ENCODE measurements at places on chromosomes 7 and 10.

DNA sequence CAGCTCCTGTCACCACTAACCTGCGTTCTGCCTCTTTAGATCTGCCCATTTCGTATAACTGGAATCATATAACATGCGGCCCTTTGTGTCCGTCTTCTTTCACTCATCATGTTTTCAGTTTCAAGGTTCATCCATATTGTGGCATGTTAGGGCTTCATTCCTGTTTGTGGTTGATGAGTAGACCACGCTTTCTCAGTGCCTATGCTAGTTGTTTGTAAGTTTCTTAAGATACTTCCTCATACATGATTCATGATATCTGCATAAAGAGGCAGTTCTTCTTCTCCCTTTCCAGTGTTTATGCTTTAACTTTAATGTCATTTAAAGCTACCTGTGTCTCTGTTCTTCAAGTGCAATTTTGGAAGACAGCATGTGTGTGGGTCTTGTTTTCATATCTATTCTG lies 79.5 kb upstream of the FAM20C start:
- DNase-seq, result no peak

- DNase-seq, result peak; percentile 9
These were observed 1.5 kb downstream of the C1QL3 start for GRCh38 chr10:16519908-16520861.

DNA sequence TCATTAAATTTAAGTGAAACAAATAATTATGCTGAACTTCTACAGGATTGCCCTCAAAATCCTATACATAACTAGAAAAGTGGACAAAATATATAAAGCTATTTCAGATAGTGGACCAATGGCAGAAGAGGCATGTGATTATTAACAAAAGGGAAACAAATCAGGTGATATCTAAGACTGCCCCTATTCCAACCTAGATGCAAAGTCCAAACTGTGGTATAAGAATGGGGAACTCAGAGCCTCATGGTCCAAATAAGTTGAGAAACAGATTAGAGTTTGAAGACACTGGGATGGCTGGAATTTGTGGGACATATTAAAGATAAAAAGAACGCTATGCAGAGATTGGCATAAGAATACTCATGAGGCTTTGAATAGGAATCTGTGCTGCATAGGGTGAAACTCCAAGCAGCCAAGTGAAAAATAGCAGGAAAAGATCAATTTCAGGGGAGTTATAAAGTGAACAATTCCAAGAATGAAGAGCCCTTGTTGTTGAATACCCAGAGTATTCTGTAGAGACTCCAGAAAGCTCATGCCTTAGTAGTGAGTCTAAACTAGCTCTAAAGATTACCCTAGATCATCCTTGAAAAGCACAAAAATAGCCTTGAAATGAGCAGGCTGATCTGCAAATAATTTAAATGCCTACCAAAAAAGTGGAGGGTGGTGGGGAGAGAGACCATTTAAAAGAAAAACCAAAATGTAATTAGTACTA lies 152.4 kb downstream of the IMMP2L start:
- no peak for DNase-seq

DNA sequence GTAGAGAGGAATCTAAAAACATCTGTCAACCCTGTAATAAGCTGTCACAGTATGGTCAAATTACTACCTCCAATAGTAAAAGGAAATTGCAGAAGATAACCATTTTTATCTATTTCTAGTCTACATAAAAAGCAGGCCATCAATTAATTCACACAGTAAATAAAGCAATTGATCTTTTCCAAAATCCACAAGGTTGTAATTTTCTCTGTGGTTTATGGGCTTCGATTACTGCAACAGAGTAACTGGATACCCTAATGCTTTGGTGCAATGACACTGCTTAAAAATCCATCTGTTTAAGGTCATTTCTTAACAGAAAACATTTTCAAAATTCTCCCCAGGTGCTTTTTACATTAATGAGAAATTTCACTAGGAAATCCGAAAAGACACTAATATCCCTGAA lies 23.9 kb downstream of the ESYT2 start:
- DNase-seq, result no peak

GRCh38 chr10:86267286-86268195 lies 99.1 kb downstream of the GRID1 start:
- DNase-seq, result no peak

GRCh38 chr7:11447106-11447505 lies 384.9 kb downstream of the THSD7A start:
- DNase-seq, result no peak

GRCh38 chr7:130201796-130202195 lies 3.4 kb downstream of the TMEM209 start:
- no peak for DNase-seq

- DNase-seq, result no peak
These were observed 9.0 kb downstream of the SORCS3 start for GRCh38 chr10:104650072-104650471.

DNA sequence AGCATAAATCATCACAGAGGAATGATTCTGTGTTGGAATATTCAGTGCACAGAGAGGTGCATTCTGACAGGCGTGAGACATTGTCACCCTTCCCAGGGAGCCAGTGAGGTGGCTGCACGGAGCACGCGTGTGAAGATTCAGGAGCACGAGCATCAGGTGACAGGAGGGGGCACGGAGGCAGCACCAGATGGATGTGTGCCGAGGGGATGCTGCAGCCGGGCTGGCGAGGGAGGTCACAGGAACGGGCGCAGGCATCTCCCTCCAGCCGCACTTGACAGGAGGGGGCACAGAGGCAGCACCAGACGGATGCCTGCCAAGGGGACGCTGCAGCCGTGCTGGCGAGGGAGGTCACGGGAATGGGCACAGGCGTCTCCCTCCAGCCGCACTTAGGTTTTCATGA lies 66.5 kb downstream of the DIP2C start:
- DNase-seq, result no peak

- DNase-seq, result no peak
These were observed 1.1 kb downstream of the NKX1-2 start for GRCh38 chr10:124448696-124449169.

DNA sequence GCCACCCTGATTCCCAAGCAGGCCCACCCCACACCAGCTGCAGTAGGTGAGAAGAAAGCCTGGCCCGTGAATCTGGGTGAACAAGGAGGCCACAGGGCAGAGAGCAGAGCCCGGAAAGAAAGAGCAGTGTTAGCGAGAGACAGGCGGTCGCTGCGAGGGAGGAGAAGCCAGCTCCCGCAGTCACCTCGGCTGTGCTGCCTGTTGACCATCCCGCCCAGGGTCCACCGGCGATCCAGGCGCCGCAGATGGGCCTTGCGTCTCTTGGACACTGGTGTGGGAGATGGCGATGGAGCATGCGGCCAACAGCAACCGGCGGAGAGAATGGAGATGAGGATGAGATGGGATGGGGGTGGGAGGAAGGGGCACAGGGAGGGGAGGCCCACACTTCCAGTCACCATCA lies 128.8 kb downstream of the NEURL1 start:
- DNase-seq, result no peak

- no peak for DNase-seq
These were observed 27.4 kb upstream of the GDI2 start for GRCh38 chr10:5840314-5841307.

- DNase-seq, result no peak
These were observed 75.5 kb upstream of the RELN start for GRCh38 chr7:104064969-104065387.

GRCh38 chr10:114223066-114223465 lies 16.0 kb upstream of the VWA2 start:
- DNase-seq, result no peak

DNA sequence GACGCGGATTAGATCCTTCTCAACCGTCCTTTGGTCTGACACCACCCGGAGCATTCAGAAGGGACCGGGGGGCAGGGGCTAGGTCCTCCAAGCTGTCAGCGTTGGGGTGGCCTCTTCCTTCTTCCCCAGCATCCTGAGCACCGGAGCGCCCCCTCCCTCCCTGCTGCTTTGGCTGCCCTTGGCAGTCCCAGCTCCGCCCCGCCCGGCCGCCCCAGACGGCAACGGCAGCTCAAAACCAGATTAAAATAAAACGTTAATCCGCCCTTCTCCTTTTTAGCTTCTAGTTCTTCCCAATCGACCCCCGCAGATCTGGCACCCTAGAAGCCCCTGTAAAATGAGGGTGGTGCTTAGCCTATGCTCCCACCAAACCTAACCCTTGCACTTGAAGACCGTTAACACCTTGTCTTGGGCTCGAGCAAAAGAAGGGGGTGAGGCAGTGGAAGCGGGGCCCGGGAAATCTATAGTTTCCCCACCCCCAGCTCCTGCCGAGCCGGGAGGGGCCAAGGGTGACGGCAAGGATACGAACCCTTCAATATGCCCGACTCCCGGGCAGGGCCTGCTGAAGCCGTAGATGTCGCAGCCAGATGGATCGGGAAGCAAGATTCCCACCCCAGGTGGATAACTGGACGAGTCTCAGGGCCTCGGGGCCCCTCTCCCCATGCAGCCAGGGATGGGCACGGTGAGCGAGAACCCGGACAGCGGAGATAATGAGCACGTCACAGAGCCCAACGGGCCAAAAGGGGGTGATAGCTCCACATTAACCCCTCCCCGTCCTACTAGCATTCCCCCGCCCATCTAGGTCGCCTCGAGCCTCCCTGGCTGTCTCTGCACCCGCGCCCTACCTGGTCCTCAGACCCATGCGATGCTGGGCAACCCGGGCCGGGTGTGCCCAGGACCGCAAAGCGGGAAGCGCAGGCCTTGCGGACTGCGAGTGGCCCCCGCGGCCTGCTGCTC lies 169.7 kb downstream of the NRF1 start:
- DNase-seq, result peak; percentile 22

- DNase-seq, result no peak
These were observed 182.1 kb downstream of the ARID5B start for GRCh38 chr10:62083412-62084267.

DNA sequence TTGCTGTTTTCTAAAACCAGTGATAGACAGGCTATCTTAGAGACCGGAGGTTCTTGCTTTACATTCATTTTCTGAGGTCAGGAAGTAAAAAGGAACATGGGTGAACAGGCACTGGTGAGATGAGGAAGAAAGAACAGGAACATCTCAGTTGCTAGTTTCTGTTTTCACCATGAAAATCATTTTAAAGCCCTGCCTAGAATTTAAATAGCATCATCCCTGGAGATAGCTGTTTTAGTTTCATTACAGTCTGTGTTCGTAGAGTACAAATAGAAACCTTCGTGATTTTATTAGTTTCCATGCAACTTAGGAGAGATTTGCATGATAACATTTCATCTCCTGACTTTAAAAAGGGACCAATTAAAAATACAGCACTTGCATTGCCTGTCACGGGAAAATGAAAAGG lies 14.7 kb downstream of the KCNMA1 start:
- no peak for DNase-seq

DNA sequence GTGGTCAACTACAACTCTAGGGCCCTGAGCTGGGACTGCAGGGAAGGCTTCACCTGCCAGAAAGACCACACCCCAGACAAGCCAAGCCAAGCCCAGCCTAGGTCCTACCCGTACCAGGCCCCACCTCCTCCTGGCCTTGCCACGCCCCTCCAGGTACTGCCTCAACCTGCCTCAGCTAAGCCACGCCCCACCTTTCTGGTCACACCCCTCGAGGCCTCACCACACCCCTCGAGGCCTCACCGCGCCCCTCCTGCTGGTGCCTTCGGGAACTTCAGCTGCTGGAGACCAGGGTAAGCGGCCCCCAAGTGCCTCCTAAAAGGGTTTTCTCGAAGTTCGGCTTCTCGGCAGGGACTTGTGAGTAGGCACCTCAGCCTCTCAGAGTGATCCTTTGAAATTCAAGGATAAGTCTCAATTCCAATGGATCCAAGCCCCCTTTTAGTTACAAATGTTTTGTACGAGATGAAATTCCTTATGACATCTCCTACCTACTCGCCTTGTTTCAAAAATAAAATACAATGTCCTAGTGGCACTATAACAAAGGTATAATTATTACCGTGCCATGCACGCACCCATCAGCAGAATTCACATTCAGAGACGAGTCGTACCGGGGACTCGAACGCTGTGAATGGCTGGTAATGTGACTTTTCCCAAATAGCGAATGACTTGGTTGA lies 171.2 kb downstream of the ARHGAP21 start:
- no peak for DNase-seq

DNA sequence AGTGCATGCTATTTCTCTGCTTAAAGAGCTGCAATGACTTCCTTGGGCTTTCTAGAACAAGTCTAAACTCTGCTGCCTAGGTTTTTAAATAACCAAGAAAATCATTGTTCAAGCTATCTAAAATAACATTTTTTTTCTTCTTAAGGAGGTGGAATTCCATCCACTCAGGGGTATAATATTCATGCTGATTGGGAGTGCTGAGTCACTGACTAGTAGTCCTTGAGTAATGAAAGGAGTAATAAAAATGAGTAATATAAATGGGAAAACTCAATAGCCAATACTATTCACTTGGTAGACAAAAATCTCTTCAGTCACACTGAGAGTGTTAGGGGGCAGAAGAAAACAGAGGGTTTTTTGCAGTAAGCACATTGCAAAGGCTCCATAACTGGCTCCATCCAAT lies 72.0 kb downstream of the GFRA1 start:
- no peak for DNase-seq

- no peak for DNase-seq
These were observed 188.8 kb downstream of the CALN1 start for GRCh38 chr7:72223351-72223750.

GRCh38 chr10:37754538-37755323 lies 102.7 kb downstream of the ZNF248 start:
- DNase-seq, result no peak

GRCh38 chr7:80183900-80184685 lies 49.5 kb downstream of the GNAI1 start:
- no peak for DNase-seq

DNA sequence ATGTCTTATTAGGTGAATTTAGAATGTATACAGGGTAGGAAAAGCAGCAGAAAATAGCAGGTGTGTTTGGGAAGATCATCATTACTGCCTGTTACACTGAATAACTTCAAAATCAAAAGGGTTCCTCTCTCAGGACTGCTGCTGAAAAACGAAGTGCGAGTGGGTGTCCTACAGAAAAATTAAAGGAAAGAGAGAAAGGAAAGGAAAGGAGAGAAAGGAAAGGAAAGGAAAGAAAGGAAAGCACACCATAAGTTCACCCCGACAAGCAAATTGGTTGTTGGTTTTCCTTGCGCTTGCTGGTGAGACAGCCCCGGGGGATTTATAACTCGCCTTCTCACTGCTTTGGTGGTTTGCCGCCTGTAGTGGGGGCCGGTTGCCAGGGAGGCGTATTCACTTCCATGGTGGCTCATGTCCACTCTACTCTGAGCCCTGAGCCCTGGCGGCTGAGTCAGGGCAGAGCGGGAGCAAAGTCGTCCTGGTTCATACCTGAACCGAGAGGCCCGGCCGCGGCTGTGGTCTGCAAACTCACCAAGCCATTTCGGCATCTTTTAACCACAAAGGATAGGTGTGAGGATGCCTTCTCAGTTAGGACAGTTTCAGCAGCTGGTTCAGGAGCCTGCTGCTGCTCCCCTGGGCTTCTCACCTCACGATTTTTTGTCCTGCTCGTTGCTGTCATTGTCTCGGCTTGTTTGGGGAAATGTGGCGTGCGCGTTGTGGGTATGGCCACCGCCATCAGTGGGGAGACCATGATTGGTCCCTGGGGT lies 26.1 kb downstream of the INPP5A start:
- peak; percentile 0 for DNase-seq

DNA sequence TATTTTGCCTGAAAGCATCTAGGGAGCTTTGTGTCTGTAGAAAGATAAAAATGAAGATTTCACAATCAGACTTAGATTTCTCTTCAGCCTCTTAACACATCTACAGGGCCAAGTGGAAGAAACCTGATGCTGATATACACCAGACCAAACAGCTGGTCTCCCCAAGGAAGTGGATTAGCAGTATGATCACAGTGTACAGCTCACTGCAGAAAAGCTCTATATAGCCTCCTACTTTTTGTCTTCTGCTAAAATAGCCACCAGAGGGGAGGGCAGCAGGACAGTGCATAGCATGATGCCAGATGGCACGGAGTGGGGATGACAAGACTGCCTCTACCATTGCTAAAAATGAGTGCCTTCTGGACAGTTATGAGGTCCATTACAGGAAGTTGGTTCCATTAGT lies 16.0 kb downstream of the FAM13C start:
- no peak for DNase-seq

Measured in CD4-positive, alpha-beta T cell treated with Interleukin-6 for 4 hours (primary cell).